M059J (cell line): ENCODE measurements at places on chromosomes 5 and 9. TPM values are rescaled to one million over a fixed set of nuclear protein-coding genes. Genes with fewer than 3 reads are reported as not detected.

IFNW1 gene
- total RNA-seq: not detected in 2 replicates

C5orf58 gene
- not detected in 2 replicates for total RNA-seq

MCC gene
- total RNA-seq: 1.9 and 4.6 TPM in 2 replicates

MARCOL gene
- not detected in 2 replicates for total RNA-seq

RAI14 gene
- total RNA-seq: 77.5 and 117 TPM in 2 replicates

CHSY3 gene
- total RNA-seq: 0.02 TPM in 1 of 2 replicates, not detected in the other

TAF9 gene
- 94.7 and 114 TPM in 2 replicates for total RNA-seq

LTC4S gene
- not detected in 2 replicates for total RNA-seq

FSD1L gene
- 1.1 and 2.3 TPM in 2 replicates for total RNA-seq

TIMD4 gene
- total RNA-seq: not detected in 2 replicates

FST gene
- 0.99 and 6.8 TPM in 2 replicates for total RNA-seq

STKLD1 gene
- not detected in 2 replicates for total RNA-seq

TRAPPC13 gene
- total RNA-seq: 27.8 and 39.3 TPM in 2 replicates

DNA sequence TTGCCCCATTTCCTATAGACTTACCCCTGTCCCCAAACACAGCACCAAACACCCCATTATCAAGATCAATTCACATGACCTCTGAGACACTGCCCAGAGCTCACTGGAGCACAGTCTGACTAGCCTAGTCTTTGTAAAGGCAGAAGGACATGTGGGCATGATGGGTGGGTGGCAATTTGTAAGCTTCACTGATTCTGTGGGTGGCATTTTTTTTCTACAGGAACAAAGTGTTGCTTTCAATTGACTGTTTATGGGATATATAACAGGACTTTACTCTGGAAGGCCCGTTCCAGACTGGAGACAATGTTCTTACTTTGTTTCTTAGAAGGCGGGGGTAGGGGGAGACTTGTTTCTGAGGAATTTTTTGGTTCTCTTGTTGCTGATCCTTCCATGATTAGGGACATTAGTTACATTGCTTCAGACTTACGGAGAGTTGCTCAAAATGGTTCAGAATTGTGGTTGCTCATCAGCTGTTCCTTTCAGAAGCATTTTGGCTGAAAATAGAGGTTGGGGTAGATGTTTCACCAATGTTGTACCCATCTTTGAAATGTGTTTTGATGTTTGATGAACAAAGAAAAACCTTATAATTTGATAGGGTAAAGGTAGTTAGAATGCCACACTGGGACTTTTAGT is 20.2 kb downstream of the NNT start:
- no peak for DNase-seq

GRCh38 chr5:137858223-137858916 is 9.3 kb upstream of the MYOT start:
- DNase-seq: peak; percentile 42

- DNase-seq: peak; percentile 3
Observed at GRCh38 chr9:34896112-34896511, 62.0 kb upstream of the PHF24 start.

DNA sequence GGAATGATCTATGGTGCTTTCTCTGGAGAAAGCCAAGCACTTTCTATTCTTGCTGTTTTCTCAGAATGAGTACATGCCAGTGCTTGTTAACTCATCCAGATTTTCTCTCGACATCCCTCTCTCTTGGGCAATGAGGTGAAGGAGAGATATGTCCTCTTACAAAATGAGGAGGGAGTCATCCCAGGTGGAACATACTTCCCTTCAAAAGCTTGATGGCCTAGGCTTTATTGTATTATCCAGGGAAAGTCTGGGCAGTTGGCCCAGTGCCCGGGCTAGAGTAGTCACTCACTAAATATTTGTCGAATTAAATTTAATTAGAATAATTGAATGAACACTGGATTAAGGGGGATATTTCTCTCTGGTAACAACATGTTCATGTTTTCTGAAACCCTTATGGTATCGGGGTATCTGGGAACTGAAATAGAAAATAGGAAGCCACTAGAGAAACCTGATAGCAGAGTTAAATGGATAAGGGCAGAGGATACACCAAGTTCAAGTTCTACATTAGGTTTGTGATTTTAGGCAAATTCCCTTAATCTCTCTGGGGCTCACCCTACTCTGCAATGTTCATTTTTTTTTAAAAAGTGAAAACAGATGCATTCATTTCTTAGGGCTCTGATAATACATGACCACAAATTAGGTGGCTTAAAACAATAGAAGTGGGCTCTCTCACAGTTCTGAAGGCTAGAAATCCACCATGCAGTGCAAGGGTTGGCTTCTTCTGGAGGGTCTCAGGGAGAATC is 99.6 kb downstream of the LIFR start:
- DNase-seq: no peak

- peak; percentile 92 for DNase-seq
Observed at GRCh38 chr5:172107571-172107970, 80.5 kb downstream of the STK10 start.

DNA sequence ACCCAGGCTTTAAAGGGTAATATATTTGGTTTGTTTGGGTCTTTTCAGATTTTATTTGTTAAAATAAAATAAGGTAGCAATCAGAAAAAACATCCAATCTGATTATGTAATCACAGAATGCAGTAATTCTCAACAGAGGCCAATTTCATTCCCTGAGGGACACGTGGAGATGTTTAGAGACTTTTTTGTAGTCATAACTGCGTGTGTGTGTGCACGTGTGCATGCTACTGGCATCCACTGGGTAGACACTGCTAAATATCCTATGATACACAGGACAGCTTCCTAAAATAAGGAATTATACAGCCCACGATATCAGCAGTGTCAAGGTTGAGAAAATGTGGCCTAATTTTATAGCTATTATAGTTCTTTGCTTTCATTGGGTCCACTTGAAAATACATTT is 180.8 kb upstream of the KLF9 start:
- DNase-seq: no peak

DNA sequence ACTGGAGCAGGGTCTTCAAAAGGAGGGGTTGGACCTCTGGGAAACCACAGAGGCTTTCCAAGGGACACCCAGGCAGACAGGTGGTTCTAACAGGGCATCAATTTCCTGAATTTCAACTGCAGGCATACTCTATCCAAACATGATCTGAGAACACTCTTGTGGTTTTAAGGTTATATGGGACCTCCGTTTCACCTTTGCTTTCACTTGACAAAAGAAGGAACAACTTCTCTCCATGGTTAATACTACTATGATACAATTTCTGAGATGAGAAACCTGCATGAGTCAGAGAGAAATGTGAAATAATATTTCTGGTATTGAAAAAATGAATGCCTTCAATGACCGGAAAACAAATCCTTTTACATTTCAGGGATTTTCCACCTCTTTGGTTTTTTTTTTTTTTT is 28.0 kb upstream of the ERAP1 start:
- DNase-seq: no peak

DNA sequence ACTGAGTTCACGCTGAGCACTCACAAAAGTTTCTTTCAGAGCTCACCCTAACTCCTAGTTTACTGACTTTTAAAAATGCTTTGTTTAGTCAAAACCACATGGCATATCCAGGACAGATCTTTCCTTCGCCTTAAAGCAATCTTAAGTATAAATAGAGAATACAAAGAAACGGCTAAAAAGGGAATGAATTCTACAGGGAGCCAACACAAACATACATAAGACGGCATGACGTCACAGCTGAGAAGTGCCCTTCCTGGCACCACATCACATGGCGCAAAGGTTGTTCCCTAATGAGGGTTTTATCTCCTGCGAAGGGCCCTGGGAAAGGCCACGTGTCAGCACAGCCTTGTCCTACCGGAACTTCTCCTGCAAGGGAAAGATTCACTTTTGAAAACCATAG is 141.3 kb downstream of the IRX1 start:
- DNase-seq: no peak

GRCh38 chr5:91302958-91303357 is 80.2 kb downstream of the ARRDC3 start:
- DNase-seq: no peak

- no peak for DNase-seq
Observed at GRCh38 chr5:31392061-31392460, 139.8 kb downstream of the DROSHA start.

GRCh38 chr5:76479973-76480667 is 77.0 kb downstream of the IQGAP2 start:
- no peak for DNase-seq

DNA sequence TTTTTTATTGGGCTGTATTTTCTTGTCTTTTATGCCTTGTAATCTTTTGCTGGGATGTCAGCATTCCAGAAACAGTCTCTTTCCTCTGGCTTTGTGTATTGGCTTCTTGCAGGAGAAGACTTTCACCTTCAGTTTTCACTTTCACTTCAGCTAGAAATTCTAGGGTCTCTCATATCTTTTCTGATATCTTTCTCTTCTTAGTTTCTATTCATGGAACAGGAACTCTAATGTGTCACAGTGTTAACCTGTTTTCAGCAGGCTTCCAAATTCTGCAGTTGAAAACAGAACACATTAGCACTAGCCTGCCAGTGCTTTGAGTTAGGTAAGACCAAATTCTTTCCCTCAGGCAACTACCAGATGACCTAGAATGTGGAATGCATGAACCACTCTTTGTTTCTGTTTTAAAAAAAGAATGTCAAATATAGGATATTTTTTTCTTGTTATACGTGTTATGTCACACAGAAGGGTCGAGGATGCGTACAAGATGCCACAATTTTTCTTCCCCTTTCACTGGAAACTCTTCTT is 164.7 kb downstream of the TUSC1 start:
- DNase-seq: no peak

DNA sequence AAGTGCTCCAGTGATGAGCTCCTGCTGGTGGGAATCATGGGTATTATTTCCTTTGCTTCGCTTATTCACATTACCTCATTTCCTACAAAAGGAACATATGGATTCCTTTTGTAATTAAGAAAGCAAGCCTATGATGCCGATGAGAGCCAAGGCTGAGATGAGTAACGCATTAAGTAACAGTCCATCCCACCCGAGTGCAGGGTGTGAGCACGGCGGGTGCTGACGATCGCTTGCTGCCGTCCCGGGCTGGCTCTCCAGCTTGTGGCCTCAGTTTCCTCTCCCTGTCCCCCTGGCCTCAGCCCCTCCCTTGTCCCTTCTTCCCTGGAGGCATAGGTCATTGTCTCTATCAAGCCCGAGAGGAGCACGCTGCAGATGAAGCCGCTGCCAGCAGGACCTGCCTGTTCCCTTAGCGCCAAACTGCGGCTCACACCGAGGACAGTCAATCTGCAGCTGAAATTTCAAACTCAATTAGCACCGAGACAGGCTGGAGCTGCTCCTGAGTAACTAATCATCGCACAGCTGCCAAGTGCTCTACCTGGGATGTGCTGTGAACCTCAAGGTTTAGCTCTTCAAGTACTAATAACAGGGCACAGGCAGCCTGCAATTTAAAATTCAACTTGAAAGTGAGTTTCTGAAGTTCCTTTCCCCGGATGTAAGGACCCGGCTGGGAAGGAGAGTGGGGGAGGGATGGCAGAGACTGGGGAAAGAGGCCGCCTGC is 115.2 kb upstream of the RAPGEF1 start:
- no peak for DNase-seq

DNA sequence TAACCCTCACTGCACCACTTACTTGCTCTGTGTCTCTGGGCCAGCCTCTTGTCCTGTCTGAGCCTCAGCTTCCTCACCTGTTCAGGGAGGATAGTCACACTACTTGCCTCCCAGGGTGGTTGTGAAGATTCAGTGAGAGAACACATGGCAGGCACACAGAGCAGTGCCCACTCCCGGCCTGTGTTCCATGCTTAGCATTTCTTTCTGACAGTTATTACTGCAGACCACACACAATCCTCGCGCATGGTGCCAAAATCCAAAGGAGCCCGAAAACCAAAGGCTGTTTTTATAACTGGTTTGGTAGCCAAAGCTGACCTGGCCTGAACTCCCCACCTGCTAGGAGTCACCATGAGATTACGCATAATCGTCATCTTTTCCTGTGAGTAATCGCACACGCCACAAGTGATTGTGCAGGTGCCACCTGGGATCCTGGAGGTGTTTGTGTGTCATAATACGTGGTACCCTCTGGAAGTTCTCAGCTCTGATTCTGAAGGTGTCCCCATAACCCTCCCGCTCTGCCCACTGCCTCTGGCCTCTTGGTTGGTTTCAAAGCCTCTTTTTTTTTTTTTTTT is 84.6 kb upstream of the FBXW11 start:
- no peak for DNase-seq

- no peak for DNase-seq
Observed at GRCh38 chr9:134794663-134795370, 85.8 kb upstream of the FCN2 start.

GRCh38 chr5:10746711-10747110 is 14.3 kb downstream of the DAP start:
- DNase-seq: no peak

DNA sequence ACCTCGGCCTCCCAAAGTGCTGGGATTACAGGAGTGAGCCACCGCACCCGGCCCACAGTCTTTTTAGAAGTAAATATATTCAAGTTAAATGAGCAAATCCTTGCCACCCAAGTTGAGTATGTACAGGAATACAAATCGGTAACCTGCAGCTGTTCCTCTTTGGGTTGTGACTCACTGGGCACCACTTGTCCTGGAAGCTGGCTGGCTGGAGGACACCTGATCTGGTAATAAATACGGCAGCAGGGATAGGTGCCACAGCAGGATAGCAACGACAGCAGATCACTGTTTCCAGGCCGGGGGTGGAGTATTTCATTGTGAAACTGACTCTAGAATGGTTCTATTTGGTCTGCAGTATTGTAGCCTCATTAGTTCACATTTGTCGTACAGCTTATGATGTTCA is 35.7 kb upstream of the SLC36A2 start:
- DNase-seq: peak; percentile 12

DNA sequence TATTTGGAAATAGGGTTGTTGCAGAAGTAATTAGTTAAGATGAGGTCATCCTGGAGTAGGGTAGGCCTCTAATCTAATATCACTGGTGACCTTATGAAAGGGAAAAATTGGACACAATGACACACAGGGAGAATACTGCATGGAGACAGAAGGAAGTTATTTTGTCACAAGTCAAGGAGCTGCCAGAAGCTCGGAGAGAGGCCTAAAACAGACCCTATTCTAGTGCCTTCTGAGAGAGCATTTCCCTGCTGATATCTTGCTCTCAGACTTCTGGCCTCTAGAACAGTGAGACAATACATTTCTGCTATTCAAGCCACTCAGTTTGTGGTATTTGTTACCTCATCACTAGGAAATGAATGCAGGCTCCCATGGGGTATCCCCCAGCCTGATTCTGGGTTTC is 332.9 kb downstream of the CSNK1G3 start:
- DNase-seq: peak; percentile 11

- DNase-seq: no peak
Observed at GRCh38 chr5:178671602-178672144, 44.8 kb upstream of the CLK4 start.

GRCh38 chr5:54533541-54534190 is 16.1 kb downstream of the SNX18 start:
- no peak for DNase-seq

- no peak for DNase-seq
Observed at GRCh38 chr5:122967085-122967484, 69.4 kb downstream of the PPIC start.
